Pancreas (tissue), 10 donors: ENCODE measurements at places on chromosomes 11 and 22. TPM values are rescaled to one million over a fixed set of nuclear protein-coding genes. Genes with fewer than 3 reads are reported as not detected.

The SLC37A2 gene
- total RNA-seq, result 5.0 TPM

The CFAP300 gene
- 0.32 TPM for total RNA-seq

GRCh38 chr22:44372611-44373010, 59.9 kb upstream of the SHISAL1 start:
- H3K27ac ChIP-seq, result no peak overlapping the region
- no peak for DNase-seq
- no peaks in the 10 kb centered on the region for H3K27me3 ChIP-seq
- H3K4me1 ChIP-seq, result no peaks in the 10 kb centered on the region
- no peak overlapping the region for H3K4me3 ChIP-seq

DNA sequence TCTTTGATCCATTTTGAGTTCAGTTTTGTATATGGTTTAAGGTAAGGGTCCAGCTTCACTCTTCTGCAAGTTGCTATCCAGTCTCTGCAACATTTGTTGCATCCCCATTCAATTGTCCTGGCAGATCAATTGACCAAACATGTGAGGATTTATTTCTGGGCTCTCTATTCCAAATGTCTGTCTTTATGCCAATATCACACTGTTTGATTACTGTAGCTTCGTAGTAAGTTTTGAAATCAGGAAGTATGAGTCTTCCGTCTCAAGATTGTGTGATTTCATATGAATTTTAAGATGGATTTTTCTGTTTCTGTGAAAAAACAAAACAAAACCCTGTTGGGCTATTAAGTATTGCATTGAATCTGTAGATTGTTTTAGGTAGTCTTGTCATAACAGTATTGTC, 17.0 kb downstream of the APLP2 start:
- H3K4me3 ChIP-seq, result no peak overlapping the region
- DNase-seq, result no peak
- no peaks in the 10 kb centered on the region for H3K27me3 ChIP-seq
- no peak overlapping the region for H3K27ac ChIP-seq
- peaks cover 17% of the 10 kb centered on the region for H3K4me1 ChIP-seq
